ENCODE measurements at places on chromosomes 3 and 15.
A peak's percentile ranks its signal among the peaks of the same experiment; 100 is the strongest.

- H3K4me1 ChIP-seq: peaks cover 39% of the 10 kb centered on the region
- H3K4me3 ChIP-seq: no peak overlapping the region
- peaks cover 69% of the 10 kb centered on the region for H3K36me3 ChIP-seq
- H3K27me3 ChIP-seq: no peaks in the 10 kb centered on the region
Observed at GRCh38 chr3:14460342-14461005, 58.1 kb downstream of the SLC6A6 start.

DNA sequence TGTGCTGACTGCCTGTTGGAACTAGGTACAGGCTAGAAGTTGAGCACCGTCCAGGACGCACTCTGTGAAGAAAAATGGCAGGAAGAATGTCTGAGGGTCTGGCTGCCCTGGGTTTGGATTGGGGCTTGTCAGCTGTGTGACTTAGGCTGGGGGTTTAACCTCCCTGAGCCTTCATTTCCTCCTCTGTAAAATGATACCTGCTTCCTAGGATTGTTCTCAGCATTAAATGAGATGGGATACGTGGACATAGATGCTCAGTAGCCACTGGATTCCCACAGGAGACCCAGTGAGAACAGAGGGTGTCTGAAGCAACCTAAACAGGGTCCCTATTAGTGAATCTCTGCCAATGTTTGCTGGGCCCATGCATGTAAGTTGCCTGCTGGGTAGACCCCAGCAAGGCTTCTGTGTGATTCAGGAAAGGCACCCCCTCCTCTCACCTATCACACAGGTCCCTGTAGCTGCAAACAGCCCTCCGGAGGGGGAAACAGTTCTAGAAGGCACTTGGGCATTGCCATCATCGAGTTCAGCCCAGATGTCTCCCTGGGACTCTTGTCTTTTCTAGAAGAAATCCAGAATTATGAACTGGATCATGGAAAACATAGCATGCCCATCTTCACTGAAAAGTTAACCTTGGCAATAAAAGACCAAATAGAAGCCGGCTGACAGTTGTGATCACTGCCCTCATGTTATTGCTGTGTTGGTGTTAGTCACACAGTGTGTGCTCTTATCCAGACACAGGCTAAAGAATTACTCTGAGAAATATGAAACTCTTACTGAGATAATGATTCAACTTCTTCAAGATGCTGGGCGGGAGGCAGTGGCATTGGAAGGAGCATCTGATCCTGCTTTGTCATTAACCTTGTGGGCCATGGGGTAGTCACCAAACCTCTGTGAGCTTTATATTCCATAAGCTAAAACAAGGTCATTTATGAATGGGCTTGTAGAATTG, 64.5 kb downstream of the SMAD6 start:
- H3K4me3 ChIP-seq: peak overlapping the region; percentile 36
- H3K27me3 ChIP-seq: no peaks in the 10 kb centered on the region
- H3K36me3 ChIP-seq: peaks cover 45% of the 10 kb centered on the region

DNA sequence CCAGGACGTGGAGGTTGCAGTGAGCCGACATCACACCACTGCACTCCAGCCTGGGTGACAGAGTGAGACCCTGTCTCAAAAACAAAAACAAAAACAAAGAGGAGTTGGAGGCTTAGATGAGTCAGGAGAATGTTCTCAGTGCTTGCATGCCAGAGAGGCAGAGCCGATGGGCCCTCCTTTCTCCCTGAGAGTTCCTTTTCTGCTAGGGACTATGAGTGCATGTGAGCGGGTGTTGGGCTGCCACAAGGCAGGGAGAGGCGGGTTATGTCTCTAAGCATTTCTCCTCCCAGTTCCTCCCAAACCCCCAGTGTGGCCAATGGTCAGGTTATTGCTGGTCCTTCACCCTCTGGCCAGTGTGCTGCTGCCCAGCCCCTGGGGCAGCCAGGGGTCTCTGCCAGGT, 45.1 kb downstream of the RTP1 start:
- H3K36me3 ChIP-seq: no peaks in the 10 kb centered on the region
- no peak for DNase-seq
- H3K4me1 ChIP-seq: no peaks in the 10 kb centered on the region
- H3K27ac ChIP-seq: no peak overlapping the region
- no peak overlapping the region for H3K4me3 ChIP-seq

GRCh38 chr3:94431876-94432570, 369.2 kb downstream of the NSUN3 start:
- H3K27me3 ChIP-seq: no peaks in the 10 kb centered on the region
- DNase-seq: no peak
- no peak overlapping the region for H3K27ac ChIP-seq
- H3K4me1 ChIP-seq: no peaks in the 10 kb centered on the region
- H3K36me3 ChIP-seq: no peaks in the 10 kb centered on the region

- H3K36me3 ChIP-seq: no peaks in the 10 kb centered on the region
- no peak overlapping the region for H3K27ac ChIP-seq
- no peaks in the 10 kb centered on the region for H3K27me3 ChIP-seq
- H3K4me3 ChIP-seq: no peak overlapping the region
- H3K4me1 ChIP-seq: no peaks in the 10 kb centered on the region
Observed at GRCh38 chr3:116966649-116967048, 257.1 kb downstream of the TUSC7 start.

DNA sequence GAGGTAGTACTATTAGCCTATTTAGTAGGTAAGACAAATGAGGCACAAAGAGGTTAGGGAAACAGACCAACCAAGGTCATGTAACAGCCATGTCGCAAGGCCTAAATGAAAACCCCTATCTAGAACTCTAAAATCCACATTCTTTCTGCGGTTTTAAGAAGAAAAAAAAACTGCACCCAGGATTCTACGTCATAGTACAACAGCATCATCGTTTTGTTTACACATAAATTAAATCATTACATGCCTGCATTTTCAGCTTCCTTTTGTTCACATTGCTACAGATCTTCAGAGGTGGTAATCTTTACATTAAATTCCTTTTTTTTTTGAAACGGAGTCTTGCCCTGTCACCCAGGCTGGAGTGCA, 548 bp upstream of the PSMD6 start:
- peaks cover 29% of the 10 kb centered on the region for H3K36me3 ChIP-seq
- H3K27me3 ChIP-seq: peaks cover 24% of the 10 kb centered on the region
- H3K4me1 ChIP-seq: peaks cover 8% of the 10 kb centered on the region
- peak overlapping the region; percentile 78 for H3K4me3 ChIP-seq

DNA sequence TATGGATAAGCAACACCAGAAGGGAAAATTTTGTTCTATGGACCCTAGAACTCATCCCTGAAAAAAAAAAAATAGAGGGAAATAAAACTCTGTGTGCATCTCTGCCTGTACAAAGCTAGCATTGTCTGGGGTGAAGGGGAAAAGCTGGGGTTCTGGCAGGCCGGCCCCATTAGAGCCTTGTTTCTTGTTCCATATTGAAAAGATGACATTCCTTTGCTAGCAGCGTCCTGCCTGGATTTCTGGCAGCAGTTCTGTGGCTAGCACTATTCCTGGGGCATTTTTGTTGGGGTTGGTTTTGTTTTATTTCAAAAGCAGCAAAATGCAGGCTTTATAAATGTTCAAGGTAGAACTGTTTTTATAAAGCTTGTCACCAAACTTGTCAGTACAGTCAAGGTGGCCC, 45.2 kb downstream of the RARB start:
- peaks cover 5% of the 10 kb centered on the region for H3K36me3 ChIP-seq
- H3K4me3 ChIP-seq: no peak overlapping the region
- no peak overlapping the region for H3K27ac ChIP-seq
- peaks cover 36% of the 10 kb centered on the region for H3K4me1 ChIP-seq

GRCh38 chr3:197083486-197083885, 53.9 kb upstream of the MELTF start:
- no peak for DNase-seq
- no peak overlapping the region for H3K27ac ChIP-seq
- H3K27me3 ChIP-seq: no peaks in the 10 kb centered on the region
- H3K4me1 ChIP-seq: no peaks in the 10 kb centered on the region
- no peak overlapping the region for H3K4me3 ChIP-seq

- no peaks in the 10 kb centered on the region for H3K27me3 ChIP-seq
- no peak overlapping the region for H3K4me3 ChIP-seq
- peaks cover 10% of the 10 kb centered on the region for H3K36me3 ChIP-seq
- peaks cover 40% of the 10 kb centered on the region for H3K4me1 ChIP-seq
- no peak for DNase-seq
- no peak overlapping the region for H3K27ac ChIP-seq
Observed at GRCh38 chr3:177335728-177336127, 138.4 kb upstream of the TBL1XR1 start.

- peaks cover 20% of the 10 kb centered on the region for H3K36me3 ChIP-seq
- DNase-seq: peak; percentile 50
- H3K27ac ChIP-seq: peak overlapping the region; percentile 60
- H3K4me3 ChIP-seq: no peak overlapping the region
- H3K27me3 ChIP-seq: no peaks in the 10 kb centered on the region
- peaks cover 45% of the 10 kb centered on the region for H3K4me1 ChIP-seq
Observed at GRCh38 chr3:65946438-65946837, 92.3 kb downstream of the MAGI1 start.

DNA sequence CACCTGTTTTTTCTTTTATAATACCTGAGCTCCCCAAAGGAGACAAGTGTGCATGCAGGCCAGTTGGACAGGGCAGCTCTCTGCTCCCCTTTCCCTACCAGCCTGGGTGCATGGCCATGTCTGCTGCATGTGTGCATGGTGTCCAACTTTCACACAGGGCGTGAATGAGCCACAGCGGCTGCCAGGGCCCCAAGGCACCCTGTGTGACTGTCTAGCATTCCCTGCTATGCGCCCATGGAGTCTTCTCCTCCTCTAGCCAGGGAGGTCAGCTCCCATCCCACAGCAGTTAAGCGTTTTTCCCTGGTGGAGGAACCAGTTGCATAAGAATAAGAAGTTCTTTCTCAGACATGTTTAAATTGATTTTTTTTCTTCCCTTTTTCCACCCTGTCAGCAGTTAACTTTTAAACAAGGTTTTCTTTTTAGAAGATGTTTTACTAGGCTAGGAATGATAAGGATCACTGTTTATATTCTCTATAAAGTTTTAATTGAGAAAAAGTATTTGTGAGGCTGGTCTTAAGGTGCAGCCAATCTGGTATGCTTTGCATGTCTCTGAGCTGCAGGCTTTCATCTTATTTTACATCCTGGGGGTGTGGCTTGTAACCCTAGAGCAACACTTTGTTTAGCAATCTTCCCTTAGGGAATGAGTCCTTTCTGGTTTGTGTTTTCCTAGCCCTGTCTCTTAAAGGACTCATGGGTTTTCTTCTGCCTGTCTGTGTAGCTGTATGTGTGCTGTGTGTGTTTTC, 20.5 kb upstream of the OR5H1 start:
- no peak for DNase-seq
- H3K27ac ChIP-seq: no peak overlapping the region
- no peaks in the 10 kb centered on the region for H3K4me1 ChIP-seq
- H3K36me3 ChIP-seq: no peaks in the 10 kb centered on the region
- H3K27me3 ChIP-seq: no peaks in the 10 kb centered on the region
- no peak overlapping the region for H3K4me3 ChIP-seq

GRCh38 chr3:129316248-129317013, 37.8 kb downstream of the HMCES start:
- peaks cover 11% of the 10 kb centered on the region for H3K4me1 ChIP-seq
- no peaks in the 10 kb centered on the region for H3K27me3 ChIP-seq
- peak overlapping the region; percentile 77 for H3K27ac ChIP-seq
- DNase-seq: peak; percentile 95

DNA sequence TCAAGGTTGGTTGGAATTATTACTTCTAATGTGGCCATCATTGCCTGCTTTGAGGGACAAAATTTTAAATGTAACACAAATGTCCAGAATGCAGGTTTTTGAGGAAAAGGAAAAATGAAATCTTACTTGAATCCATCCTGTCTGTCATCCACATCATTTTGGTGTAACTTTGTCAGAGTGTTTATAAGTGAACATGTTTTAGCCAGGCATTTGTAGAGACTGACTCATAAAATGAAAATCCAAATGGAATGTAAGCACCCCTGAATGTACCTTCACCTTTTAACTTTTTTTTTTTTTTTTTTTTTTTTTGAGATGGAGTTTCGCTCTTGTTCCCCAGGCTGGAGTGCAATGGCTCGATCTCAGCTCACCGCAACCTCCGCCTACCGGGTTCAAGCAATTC, 141.8 kb upstream of the BNIP2 start:
- no peaks in the 10 kb centered on the region for H3K36me3 ChIP-seq
- no peak overlapping the region for H3K4me3 ChIP-seq
- H3K27me3 ChIP-seq: peaks cover 50% of the 10 kb centered on the region
- no peaks in the 10 kb centered on the region for H3K4me1 ChIP-seq
- no peak overlapping the region for H3K27ac ChIP-seq
- DNase-seq: no peak

GRCh38 chr15:85592148-85592547, 202.6 kb downstream of the KLHL25 start:
- peak; percentile 41 for DNase-seq
- H3K27me3 ChIP-seq: no peaks in the 10 kb centered on the region
- peaks cover 33% of the 10 kb centered on the region for H3K36me3 ChIP-seq
- peaks cover 61% of the 10 kb centered on the region for H3K4me1 ChIP-seq
- no peak overlapping the region for H3K4me3 ChIP-seq

DNA sequence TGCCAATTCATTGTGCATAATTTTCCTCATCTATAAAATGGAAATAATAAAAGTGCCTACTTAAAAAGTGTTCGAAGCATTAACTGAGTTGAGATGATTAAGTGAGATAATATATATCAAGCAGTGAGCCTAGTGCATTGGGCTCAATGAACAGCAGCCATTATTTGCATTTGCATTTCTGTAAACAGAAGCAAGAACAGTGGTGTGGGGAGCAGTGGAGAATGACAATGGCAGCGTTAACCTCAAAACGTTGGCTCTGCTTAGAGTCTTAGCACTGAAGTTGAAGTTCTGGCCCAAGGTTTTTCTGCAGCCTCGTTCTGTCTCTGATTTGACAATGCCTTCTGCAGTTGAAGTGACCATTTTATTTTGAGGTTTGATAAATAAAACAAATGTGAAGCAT, 466.3 kb upstream of the ONECUT1 start:
- H3K4me1 ChIP-seq: peaks cover 9% of the 10 kb centered on the region
- no peaks in the 10 kb centered on the region for H3K27me3 ChIP-seq
- no peak overlapping the region for H3K27ac ChIP-seq
- H3K4me3 ChIP-seq: no peak overlapping the region

DNA sequence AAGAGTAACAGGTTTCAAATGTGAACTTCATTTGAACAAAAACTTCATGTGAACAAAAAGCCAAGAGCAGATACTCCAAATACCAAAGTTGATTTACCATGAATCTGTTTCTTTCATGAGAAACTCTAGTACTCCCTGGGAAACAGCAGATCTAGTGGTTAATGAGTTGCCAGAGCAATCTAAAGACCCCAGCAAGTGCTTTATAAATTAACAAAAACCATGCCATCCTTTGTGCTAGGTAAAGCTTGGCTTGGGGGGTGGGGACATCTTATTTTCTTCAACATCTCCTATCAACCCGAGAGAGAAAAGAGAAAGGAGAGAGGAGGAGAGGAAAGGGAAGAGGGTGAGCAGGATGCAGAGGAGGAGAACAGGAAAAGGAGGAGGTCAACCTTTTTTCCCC, 100.7 kb downstream of the TBL1XR1 start:
- no peak for DNase-seq
- peak overlapping the region; percentile 8 for H3K27ac ChIP-seq
- peaks cover 15% of the 10 kb centered on the region for H3K4me1 ChIP-seq
- no peak overlapping the region for H3K4me3 ChIP-seq

DNA sequence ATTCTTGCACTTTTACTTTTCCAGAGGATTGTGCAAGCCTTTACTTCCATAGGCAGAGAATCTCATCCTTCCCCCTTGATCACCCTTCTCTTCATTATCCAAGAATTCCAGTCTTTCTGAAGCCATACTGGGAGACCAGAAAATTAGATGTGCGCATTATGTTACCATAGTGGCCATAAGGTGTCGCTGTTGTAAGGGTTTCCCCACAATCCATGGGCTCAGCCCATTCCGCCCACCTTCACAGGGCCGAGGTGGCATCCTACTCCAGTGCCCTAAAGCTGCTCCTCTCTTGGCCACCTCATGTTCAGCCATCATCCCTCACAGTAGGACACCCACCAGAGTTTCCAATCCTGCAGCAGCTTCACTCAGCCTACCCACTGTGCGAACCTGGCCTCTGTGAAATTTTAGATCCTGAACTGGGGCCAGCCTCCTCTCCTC, 35.0 kb downstream of the CTSH start:
- peak overlapping the region; percentile 9 for H3K27ac ChIP-seq
- H3K27me3 ChIP-seq: no peaks in the 10 kb centered on the region
- DNase-seq: peak; percentile 67
